ENCODE measurements at places on chromosomes 16 and 17.

DNA sequence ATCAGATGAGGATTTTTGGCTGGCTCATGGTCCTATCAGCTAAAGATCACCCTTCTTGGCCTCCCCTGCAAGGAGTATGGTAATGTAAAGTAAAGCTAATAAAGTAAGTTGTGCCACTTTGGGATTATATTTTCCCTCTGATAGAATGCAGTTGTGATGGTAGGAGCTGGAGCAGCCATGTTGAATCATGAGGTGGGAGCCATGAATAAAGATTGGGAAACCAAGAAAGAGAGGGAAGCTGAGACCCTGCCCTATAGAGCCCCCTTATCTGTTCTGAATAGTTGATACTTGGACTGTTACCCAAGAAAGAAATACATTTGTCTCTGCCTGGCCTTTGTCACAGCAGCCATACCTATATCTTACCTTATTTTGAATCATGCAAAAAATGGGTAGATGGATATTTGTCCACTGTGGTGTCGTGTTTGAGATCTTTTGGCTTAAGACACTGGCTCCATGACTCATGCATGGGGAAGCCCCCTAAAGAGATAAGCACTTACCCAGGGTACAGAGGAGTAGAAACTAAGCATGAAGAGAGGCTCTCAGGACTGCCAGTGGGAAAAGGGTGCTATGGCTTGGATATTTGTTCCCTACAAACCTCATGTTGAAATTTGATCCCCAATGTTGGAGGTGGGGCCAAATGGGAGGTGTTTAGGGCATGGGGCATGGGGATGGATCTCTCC is 17.7 kb upstream of the TVP23A start:
- DNase-seq: no peak

DNA sequence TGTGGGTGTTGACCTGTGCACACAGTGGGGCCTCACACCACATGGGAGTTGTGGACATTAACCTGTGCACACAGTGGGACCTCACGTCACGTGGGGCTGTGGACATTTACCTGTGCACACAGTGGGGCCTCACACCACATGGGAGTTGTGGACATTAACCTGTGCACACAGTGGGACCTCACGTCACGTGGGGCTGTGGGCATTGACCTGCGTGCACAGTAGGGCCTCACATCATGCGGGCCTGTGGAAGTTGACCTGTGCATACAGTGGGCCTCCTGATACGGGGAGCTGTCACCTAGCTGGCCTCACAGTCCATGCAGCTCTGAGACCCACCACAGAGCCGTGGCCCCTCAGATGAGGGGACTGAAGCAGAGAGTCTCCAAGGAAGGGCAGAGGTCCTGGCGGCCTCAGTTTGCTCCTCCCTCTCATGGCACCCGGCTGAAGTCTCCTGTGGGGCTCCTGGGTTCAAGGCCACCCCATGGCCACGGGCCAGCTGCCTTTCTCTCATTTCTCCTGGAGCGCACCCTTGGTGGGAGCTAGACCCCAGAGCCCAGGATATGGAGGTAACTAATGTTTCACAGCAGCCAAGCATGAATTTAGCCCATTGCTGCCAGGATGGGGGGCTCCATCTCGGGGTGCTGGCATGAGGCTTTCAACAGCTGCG is 21.0 kb downstream of the CACNA1H start:
- DNase-seq: no peak

GRCh38 chr17:58569196-58569595 is 54.8 kb upstream of the MTMR4 start:
- no peak for DNase-seq

DNA sequence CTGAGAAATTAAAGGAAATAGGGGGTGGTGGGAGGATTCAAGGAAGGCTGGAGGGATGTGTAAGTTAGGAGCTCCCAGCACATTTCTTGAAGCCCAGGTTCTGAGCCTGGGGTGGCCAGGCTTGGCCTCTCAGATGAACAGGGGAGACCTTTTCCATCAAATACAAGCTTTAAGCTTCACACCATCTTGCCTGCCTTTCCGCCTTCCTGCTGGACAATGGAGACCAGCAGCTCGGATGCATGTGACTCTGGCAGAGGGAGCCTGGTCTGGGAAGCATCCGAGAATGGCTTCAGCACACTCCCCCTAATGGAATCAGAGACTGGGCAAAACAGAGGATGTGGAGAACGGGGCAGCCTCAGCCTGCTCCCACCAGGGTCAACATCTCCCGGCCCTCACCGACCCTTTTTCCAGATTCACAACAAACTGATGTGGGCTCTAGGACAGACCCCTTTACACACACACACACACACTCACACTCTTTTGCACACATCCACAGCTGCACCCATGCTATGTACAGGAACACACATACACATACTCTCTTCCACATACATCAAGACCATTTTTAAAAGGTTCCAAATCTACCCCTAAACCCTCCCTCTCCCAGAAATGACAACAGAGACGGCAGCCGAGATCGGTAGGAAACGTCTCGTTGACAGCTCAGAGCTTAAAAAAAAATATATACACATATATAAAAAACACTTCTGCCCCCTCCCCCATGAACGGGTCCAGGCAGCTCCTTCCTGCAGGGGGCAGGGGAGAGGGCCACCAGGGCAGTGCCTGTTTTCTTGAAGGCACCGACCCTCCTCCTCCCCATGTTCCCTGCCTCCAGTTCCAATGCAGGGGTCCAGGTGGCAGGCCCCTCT is 6.5 kb upstream of the ATXN7L3 start:
- no peak for DNase-seq

DNA sequence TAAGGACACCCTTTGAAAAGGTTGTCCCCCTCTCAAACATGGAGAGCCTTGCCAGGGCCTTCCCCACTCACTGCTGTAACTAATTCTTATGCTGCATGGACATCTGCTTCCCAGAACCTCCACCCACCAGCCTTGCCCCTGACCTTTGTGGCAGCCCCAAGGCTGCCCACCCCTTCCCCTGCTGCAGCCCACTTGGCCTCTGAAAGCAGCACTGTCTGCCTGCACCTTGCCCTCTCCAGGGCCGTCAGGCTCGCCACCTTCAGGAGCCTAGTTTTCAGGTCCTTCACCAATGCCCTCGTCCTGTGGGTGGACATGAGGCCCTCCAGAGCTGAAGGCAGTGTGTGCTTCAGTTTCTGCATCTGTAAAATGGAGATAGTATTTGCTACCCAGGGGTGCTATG is 2.7 kb upstream of the CORO1A start:
- DNase-seq: no peak

- DNase-seq: no peak
Measured at GRCh38 chr17:58956997-58957724, 149.5 kb downstream of the TRIM37 start.

GRCh38 chr17:13518261-13519000 is 83.3 kb downstream of the HS3ST3A1 start:
- no peak for DNase-seq

DNA sequence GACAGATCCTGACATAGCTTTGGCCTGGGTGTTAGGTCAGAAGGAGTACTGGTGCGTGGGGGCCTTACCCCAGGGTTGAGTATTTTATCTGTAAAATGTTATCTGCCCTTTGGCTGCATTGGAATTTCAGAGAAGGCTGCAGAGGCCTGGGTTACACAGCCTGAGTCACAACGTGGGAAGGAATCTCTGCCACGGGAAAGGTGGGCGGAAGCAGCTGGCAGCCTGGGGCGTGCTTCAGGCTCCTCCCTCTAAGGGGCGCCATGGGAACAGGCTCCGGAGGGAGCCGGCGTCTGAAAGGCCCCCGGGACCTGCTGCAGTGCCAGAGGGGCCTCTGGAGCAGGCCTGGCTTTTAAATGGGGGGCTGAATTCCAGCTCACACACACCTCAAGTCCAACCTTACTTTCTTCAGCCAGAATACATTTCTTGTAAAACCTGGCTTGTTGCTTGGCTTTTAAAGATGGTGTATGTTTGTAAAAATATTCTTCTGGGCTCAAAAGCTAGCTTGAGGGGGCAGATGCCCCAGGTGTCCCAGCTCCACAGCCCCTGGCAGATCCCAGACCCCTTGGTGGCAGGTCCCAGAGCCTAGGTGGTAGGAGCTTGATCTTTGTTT is 142.2 kb downstream of the RAB11FIP4 start:
- DNase-seq: no peak

Data from NK-92 treated with Interleukin-12 subunit alpha and Interleukin-12 subunit beta, amount 100 ng/mL, for 24 hours (cell line).